ENCODE measurements at places on chromosomes 5 and 9. TPM values are rescaled to one million over a fixed set of nuclear protein-coding genes. Genes with fewer than 3 reads are reported as not detected.

Gene FGF1
- 124 TPM for total RNA-seq

Gene ACTBL2
- total RNA-seq, result not detected

Gene FOXD4L6
- total RNA-seq, result not detected

Gene OR1Q1
- total RNA-seq, result not detected

Gene SPATA31C1
- total RNA-seq, result not detected

Gene GRIA1
- total RNA-seq, result 9.1 TPM

Gene PCDHGB3
- 8.6 TPM for total RNA-seq

Gene SLC34A1
- not detected for total RNA-seq

Gene CKMT2
- 0.39 TPM for total RNA-seq

Gene PRDM9
- total RNA-seq, result not detected

Gene GDA
- total RNA-seq, result not detected

Gene FLT4
- total RNA-seq, result 0.13 TPM

Gene NEUROG1
- total RNA-seq, result not detected

Gene PPP6C
- total RNA-seq, result 36.5 TPM

Gene PLCXD3
- total RNA-seq, result not detected

Gene ANGPTL2
- 64.2 TPM for total RNA-seq

Gene GAS1
- total RNA-seq, result 61.7 TPM

Gene IZUMO3
- not detected for total RNA-seq

Gene SLC36A3
- total RNA-seq, result not detected

Gene PCDH12
- 2.8 TPM for total RNA-seq

Gene KCNV2
- total RNA-seq, result not detected

Gene PKD2L2
- total RNA-seq, result not detected

Gene PCDHB14
- 3.8 TPM for total RNA-seq

Gene STPG3
- total RNA-seq, result not detected

Gene BARX1
- total RNA-seq, result 88.3 TPM

Gene CER1
- total RNA-seq, result not detected

Gene PCDHGA6
- total RNA-seq, result 7.8 TPM

Gene PCDHA7
- 0.13 TPM for total RNA-seq

Gene PDCD1LG2
- total RNA-seq, result 9.1 TPM

All from articular chondrocyte of knee joint (primary cell).